ENCODE measurements at places on chromosomes 11 and 22.

DNA sequence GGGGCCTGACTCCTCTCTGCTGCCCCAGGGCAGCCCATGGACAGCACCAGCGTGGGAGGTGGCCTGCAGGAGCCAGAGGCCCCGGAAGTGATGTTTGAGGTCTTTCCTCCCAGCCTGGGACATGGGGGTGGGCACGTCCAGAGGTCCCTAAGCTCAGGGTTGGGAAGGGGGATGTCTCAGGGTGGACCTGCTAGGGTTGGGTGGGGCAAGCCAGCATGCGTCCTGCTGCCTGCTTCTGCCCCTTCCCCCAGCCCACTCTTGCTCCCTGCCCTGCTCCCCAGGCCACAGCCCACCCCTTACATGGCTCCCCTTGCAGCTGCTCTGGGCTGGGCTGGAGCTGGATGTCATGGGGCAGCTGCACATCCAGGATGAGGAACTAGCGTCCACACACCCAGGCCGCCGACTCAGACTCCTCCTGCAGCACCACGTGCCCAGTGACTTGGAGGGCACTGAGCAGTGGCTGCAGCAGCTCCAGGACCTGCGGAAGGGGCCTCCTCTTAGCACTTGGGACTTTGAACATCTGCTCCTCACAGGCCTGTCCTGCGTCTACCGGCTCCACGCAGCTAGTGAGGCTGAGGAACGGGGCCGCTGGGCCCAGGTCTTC is 1.3 kb downstream of the FAM180B start:
- DNase-seq: no peak

GRCh38 chr11:16365581-16366228 is 9.4 kb upstream of the SOX6 start:
- DNase-seq: peak; percentile 33

DNA sequence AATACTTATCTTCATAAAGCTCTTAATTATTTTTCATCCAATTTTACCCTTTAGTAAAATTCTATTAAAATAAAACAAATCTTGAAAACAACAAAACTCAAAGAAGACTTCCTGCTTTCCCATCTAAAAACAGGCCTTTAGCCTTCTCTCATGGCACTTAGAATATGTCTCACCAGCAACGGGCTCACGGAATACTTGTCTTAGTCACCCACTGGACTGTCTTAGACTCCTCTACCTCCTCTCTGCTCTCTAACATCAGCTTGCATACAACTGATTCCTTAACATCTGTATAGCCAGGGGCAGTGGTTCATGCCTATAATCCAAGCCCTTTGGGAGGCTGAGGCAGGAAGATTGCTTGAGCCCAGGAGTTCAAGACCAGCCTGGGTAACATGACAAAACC is 13.7 kb downstream of the HPS5 start:
- no peak for DNase-seq

GRCh38 chr22:42343121-42343454 is 72.6 kb upstream of the TCF20 start:
- DNase-seq: no peak

GRCh38 chr22:39522567-39523300 is 2.4 kb downstream of the ATF4 start:
- DNase-seq: peak; percentile 62

DNA sequence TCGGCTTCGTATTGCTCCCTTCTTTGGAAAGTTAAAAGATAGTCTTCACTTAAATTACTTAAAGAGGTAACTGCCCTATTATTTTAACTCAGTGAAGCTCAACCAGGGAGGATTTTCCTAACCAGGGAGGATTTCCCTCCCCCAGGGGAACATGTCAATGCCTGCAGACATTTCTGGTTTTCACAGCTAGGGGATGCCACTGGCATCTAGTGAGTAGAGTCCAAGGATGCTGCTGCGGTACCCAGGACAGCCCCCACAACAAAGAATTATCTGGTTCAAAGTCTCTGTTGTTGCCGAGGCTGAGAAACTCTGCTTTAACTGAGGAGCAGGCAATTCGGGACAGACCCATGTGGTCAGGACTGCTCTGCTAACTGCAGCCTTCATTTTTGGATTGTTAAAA is 82.2 kb downstream of the DEPDC5 start:
- DNase-seq: no peak

- DNase-seq: peak; percentile 56
These were observed 58.4 kb downstream of the KIF18A start for GRCh38 chr11:28049338-28050216.

DNA sequence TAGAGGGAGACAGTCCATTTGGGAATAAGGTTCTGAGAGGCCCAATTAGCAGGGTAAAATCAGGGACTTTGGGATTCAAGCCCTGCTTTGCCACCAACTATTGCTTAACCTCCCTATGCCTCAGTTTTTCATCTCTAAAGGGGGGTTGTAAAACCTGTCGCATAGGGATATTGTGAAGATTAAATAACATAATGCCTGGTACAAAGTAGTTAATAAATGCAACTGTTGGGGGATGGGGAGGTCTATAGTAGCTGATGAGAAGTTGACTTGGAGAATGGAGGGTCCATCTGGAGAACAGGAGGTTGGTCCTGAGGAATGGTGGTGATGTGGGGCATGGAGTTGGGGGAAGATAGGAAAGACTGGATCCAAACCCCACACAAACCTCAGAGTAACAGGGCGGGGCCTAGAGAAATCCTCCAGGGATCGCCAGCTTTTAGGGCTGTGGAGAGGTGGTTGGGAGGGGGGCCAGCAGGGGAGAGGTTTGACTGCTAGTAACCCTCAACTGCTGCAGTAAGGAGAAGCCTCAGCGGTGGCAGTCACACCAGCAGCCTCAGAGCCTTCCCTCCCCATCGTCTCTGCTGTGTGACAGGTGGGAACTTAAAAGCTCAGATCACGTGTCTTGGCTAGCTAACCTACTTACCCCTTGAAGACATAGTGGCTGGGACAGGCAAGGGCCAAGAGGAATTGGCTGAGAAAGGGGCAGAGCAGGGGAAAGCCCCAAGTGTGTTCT is 1.1 kb upstream of the ABCG4 start:
- DNase-seq: no peak

DNA sequence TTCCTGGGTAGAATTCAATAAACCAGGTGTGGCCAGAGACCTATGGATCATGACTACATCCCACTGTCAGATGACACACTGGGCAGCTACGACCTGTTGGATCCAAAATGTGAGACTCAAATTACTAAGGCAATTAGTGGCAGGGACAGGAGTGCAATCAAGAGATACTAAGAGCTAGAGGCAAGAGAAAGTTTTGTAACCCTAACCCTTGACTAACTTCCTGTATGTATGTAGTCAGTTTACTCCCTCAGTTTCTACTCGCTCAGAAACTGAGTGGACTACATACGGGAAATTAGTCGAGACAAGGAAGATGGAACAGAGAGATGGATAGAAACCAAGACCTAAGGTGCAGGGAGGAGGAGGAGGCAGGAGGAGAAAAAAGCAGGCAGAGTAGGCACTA is 2.7 kb downstream of the CYB5R2 start:
- no peak for DNase-seq

GRCh38 chr11:32391956-32392553 is 43.3 kb downstream of the WT1 start:
- peak; percentile 61 for DNase-seq

DNA sequence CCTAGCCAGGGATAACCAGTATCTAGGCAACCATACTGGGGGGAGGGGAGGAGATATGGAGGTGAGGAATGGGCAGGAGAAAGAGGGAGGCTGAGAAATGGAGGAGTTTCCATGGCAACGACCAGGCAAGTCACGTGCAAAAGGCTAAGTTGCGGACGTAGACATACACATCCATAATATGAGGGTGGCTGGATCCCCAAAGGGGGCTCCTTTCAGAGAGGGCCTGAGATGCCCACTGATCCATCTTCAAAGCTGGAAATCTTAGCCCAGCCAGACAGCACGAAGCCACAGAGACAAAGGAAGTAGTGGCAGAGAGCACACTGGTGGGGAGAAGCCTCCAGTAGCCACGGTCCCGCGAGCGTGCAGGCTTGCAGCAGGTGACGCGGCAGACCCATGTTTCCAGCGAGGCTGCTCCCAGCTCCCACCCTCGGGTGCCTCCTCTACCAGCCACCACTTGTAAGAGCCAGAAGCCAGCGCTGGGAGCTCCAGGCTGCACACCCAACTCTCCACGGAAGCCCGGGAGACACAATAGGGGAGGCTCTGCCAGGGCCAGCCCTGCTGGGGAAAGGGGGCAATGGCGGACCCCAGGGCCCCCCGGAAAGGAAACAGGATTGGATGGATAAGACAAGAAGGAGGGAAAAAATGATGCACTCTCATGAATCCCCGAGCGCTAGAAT is 938 bp downstream of the FXYD6 start:
- DNase-seq: no peak

DNA sequence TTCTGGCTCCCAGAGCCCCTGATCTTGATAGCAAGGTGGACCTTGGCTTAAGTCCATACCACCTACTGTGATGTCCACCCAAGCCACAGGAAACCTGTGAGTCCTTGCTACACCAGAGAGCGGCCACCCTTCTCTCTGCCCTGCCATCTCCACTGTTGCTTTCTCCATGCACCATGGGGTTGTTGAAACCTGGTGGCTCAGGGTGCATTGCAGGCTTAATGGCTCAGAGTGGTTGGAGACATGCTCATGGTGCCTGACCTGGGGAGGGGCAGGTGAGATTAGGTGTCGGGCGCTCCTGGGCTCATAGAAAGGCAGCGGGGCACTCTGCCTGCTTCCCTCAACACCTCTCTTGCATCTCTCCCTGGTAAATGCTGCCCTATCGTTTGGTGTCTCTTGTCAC is 25.0 kb upstream of the CACNG2 start:
- no peak for DNase-seq

GRCh38 chr22:49349841-49350381 is 477.8 kb downstream of the BRD1 start:
- DNase-seq: no peak

GRCh38 chr11:88312628-88313027 is 24.9 kb downstream of the CTSC start:
- peak; percentile 46 for DNase-seq

DNA sequence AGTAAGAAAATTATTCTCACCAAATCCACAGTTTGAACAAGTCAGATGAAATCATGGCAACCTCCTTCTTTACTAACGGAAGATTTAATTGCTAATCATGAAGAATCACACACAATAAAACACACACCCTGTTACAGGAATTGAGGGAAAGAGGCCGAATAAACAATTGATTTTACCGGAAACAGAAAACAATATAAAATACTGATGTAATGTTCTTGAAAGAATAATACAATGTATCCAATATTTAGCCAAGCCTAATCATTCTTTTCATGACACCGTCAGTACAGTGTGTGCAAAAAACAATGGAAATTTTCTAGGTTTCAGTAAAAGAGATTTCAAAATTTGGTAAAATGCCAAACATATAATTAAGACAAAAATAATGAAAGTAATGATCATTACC is 23.4 kb downstream of the ASRGL1 start:
- DNase-seq: no peak

DNA sequence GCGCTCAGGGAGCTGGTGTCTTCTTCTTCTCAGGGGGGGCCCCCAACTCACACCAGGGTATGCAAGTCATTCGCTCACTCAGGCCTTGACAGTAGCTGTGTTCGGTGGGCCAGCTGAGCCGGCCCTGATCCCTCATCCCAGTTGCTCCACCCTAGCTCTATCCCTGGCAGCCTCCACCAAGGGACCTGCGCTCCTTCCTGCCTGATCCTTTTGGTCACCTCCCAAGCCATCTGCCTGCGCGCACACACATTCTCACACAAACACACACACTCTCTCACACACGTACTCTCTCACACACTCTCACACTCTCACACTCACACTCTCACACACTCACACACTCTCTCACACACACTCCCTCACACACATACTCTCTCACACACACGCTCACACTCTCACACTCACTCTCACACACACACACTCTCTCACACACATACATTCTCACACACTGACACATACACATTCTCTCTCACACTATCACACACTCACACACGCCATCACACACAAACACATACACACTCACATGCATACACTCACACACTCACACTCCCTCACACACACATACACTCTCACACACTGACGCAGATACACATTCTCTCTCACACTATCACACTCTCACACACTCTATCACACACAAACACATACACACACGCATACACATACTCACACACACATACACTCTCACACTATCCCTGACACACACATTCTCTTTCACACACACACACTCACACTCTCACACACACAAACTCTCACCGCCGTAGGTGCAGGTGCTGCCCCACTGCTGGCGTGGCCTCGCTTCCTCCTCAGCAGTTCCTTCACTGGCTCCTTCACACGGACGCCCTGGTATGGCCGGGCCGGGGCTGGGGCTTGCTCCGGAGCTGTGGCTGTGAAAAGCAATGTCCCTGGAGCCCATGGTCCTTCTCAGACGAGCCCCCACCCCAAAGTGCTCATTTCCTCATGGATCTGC is 20.8 kb downstream of the POU2AF1 start:
- DNase-seq: no peak

GRCh38 chr11:69647390-69647748 is 6.4 kb downstream of the CCND1 start:
- DNase-seq: no peak

GRCh38 chr22:39611360-39611759 is 40.8 kb downstream of the CACNA1I start:
- DNase-seq: no peak

- no peak for DNase-seq
These were observed 3.5 kb upstream of the OR56A3 start for GRCh38 chr11:5938603-5938965.

GRCh38 chr11:23947883-23948282 is 549.0 kb upstream of the LUZP2 start:
- peak; percentile 78 for DNase-seq

DNA sequence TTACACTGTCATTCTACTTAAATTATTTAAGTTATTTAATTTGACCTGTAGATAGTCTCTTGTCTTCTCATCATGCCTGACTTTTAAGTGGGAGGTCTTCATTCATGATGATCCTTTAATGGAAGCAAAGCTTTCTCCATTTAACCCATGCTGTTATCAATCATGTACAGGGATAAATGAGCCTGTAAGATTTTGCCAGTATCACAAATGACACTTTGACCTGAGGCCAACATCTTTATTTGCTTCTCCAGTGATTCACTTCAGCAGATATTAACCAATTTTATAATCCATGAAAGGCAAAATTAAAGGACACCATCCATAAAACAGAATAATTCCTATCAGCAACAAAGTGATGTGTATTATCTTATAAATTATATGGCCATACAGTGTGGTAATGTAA is 7.7 kb downstream of the CCDC73 start:
- no peak for DNase-seq

- DNase-seq: no peak
These were observed 33.8 kb upstream of the OR9G4 start for GRCh38 chr11:56782167-56782847.

- peak; percentile 55 for DNase-seq
These were observed 26.6 kb downstream of the SC5D start for GRCh38 chr11:121318848-121319834.

GRCh38 chr11:122279194-122279593 is 163.2 kb upstream of the BLID start:
- DNase-seq: no peak

Measured in fibroblast of skin of scalp (primary cell).